Activated CD4-positive, alpha-beta T cell treated with anti-CD3 and anti-CD28 coated beads for 4 hours (primary cell): ENCODE measurements at places on chromosomes 16 and 17.

GRCh38 chr16:48487287-48487686 lies 102.1 kb upstream of the SIAH1 start:
- DNase-seq, result no peak

- DNase-seq, result no peak
These were observed 56.9 kb upstream of the HAS3 start for GRCh38 chr16:69048328-69049120.

- DNase-seq, result no peak
These were observed 32.2 kb downstream of the TEX2 start for GRCh38 chr17:64230791-64231408.

GRCh38 chr17:10121971-10122707 lies 76.3 kb downstream of the GAS7 start:
- no peak for DNase-seq

GRCh38 chr16:67399218-67399733 lies 6.0 kb upstream of the TPPP3 start:
- peak; percentile 31 for DNase-seq

- no peak for DNase-seq
These were observed 12.4 kb downstream of the STX1B start for GRCh38 chr16:30997725-30998711.

GRCh38 chr17:14282726-14283125 lies 18.2 kb upstream of the HS3ST3B1 start:
- no peak for DNase-seq

- DNase-seq, result no peak
These were observed at the start of gene AHSP for GRCh38 chr16:31527734-31528274. TSS of gene AHSP (plus strand) at chr16:31527900. CDS start at chr16:31528140, 240 bp downstream.

GRCh38 chr17:14061666-14062560 lies 7.4 kb upstream of the COX10 start:
- DNase-seq, result no peak

DNA sequence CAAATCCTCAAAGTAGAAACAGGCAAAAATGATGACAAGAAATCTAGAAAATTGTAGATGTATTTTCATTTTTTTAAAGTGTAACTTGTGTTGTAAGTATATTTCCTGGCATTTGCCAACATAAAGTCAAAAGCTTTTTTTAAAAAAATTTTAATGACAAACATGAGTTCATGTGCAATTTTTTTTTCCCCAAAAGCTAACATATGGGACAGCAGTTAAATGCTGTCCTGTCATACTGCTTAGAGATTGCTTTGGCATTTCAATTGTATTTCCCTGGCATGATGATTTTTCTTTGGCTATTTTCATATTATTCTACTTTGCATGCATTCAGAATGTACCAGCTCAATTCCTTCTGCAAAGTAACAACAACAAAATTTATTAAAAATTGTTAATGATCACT lies 24.5 kb upstream of the CPPED1 start:
- DNase-seq, result no peak

- no peak for DNase-seq
These were observed 59.3 kb downstream of the JPH3 start for GRCh38 chr16:87661561-87661960.

DNA sequence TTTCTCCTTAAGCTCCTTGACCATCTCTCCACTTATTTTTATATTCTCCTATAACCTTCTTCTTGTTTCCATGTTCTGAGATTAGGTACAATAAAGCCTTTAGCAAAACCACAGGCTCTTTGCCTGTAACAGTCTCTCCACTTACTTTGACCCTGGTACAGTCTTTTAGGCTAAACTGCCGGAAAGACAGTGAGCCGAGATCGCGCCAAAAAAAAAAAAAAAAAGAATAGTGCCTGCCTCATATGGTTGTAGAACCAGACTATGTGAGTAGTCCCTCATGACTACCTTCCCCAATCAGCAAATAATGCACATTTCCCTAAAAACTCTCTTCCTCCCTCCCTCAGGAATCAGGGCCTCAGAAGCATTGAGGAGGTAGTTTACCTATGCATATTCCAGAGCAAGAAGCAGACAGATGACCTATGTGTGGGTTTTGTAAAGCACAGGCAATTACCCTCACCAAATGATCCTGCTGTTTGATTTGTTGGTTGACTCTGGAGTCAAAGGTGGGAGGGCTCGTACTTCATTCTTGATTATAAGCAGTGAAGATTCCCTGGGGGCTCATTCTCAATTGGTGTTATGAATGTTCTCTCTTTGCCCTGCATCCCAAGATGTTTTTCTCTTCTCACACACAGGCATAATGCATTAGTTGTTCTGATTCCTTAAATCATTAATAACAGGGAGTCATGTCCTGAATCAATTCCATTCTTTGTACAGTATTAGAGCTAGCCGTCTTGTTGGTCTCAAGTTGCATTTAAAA lies 8.9 kb upstream of the NME1 start:
- no peak for DNase-seq

- DNase-seq, result no peak
These were observed 4.7 kb upstream of the TBX21 start for GRCh38 chr17:47728214-47728877.

GRCh38 chr16:14606102-14606501 lies 24.0 kb downstream of the PARN start:
- no peak for DNase-seq

DNA sequence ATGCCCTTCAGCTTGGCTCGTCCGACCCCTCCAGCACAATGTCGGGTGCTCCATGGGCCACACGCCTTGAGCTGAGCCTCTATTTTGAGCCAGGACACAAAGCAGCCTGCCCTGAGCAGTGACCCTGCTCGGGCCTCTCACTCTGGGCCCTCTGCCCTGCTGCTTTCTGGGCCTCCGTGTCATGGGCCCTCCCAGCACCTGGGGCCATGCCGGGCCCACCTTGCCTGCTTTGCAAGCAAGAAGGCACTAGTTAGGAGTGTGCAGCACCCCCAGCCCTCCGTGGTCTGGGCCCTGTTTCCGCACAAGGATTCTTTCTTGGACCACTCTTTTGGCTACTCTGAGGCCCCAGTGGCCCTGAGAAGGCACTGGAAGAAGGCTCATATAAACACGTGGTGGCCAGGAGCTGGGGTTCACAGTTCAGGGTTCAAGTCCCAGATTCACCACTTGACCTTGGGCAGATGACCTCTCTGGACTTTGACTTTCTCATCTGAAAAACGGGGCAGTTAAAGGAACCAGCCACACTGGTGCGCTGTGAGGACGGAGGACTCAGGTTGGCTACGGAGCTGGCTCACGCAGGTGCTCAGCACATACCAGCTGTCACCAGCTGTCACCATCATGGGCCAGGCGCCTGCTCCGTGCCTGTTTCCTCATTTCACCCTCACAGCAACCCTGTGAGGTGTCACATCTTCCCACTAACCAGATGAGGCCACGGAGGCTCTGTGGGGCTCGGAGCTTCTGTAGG lies 166.0 kb upstream of the GSE1 start:
- DNase-seq, result no peak

GRCh38 chr17:17725011-17725751 lies 43.9 kb downstream of the RAI1 start:
- no peak for DNase-seq

GRCh38 chr16:54136276-54136625 lies 150.3 kb downstream of the IRX3 start:
- DNase-seq, result no peak

GRCh38 chr16:59899940-59900339 lies 1165.8 kb upstream of the GOT2 start:
- DNase-seq, result no peak

DNA sequence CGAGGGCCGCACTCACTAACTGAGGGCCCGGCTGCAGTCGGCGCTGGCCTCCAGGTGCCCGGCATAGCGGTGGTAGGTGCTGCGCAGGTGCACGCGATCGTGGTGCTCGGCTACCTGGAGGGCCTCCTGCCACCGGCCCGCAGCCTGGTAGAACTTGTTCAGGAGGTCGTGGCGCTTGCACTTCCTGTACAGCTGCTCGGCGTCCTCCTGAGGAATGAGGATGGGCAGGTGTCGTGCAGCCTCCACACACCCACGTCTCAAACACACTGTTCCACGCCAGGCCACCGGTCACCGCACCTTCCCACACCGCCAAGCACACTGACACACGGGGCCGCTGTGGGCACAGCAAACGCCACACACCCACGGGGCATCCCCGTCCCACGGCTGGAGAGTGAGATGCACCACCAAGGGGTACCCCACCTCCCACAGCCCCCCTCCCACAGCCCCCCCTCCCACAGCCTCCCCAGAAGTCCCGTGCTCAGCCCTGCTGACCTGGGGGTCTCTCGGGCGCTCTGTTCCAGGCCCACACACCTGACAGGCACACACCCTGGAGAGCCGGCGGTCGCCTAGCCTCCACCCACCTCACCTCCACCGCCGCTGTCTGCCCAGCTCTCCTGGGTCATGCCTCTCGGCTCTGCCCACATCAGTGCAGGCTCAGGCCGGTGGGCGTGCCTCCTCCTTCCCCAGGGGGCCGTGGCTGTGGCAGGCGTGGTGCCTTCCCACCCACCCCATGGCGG lies 7.4 kb upstream of the TMEM204 start:
- no peak for DNase-seq

GRCh38 chr16:58011652-58012051 lies 10.4 kb downstream of the USB1 start:
- DNase-seq, result no peak

- no peak for DNase-seq
These were observed 13.5 kb downstream of the SPPL2C start for GRCh38 chr17:45857977-45858708.

GRCh38 chr16:66274335-66275110 lies 92.0 kb upstream of the CDH5 start:
- DNase-seq, result no peak

- no peak for DNase-seq
These were observed 17.4 kb upstream of the INPP5K start for GRCh38 chr17:1533661-1534325.

DNA sequence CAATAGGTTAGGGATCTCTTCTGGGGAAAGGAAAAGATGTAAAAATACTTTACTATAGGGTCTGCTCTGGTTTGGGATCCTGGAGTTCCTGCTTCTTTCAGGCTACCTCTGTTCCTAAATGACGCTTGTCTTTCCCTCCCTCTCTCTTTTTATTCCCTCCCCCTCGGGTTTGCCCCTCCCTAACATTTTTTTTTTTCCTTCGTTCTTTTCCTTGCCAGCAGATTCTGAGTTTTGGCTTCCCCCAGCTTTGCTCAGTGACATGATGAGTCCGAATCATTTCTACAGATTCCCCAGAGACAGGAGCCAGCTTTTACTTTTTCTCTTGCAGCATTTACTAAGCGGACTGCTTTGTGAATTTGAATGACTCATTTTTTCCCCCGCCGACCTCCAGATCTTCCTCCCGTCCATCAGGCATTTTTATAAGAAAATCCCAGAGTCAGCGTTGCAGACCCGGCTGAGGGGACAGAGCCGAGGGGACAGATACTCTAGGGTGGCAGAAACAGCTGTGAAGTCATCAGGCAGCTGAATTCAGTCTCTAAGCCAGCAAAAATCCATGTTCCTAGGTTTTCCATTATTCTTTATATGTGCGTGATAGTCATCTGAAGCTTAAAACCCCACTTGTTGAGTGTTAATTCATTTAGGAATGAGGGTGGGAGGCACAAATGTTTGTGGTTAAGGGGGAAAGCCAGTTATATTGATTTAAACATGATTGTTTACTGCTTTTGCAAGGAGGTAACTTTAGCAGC lies at the start of gene TMEM100:
Gene TMEM100 (minus strand): TSS at position 123 of the 746 bp plus-strand sequence. CDS start 1,794 bp downstream, outside the sequence.
- DNase-seq, result no peak

- DNase-seq, result no peak
These were observed 32.1 kb downstream of the WSB1 start for GRCh38 chr17:27326051-27326450.

GRCh38 chr17:80940171-80941123 lies 51.2 kb upstream of the CHMP6 start:
- no peak for DNase-seq

DNA sequence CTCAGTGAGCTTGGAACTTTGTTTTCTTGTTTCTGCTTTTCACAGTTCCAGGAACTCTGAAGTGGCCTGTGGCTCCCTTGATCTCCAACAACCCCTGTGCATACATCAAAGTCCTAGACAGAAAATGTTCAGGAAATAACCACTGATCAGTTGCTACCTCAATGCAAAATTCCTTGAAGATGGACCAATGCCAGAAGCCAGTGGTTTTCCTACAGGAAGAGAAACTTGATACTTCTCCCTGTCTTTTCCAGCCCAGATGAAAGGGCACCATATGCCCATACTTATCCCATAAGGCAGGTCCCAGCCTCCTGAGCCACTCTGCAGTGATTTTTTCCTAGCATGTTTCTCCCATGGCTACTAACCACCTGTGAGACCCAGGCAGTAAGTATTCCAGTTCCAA lies 12.3 kb upstream of the CDRT4 start:
- DNase-seq, result no peak

DNA sequence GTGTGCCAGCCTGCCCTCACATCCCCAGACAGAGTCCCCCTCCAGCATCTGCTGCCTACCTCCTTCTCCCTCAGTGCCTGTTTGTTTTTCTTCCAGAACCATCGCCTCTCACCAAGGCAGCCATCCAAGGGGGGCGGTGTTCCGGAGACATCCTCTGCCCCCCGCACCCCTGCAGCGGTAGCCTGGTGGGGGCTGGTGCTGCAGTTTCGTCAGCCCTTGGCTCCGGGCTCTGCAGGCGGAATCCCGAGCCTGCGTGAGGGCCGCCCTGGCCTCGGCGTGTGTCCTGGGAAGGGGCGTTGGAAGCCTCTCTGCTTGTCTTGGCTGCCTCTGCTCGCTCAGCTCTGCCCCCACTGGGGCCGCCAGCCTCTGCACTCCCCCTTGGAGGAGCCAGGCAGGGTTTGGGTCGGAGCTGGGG lies 126.0 kb upstream of the CIBAR2 start:
- DNase-seq, result no peak

DNA sequence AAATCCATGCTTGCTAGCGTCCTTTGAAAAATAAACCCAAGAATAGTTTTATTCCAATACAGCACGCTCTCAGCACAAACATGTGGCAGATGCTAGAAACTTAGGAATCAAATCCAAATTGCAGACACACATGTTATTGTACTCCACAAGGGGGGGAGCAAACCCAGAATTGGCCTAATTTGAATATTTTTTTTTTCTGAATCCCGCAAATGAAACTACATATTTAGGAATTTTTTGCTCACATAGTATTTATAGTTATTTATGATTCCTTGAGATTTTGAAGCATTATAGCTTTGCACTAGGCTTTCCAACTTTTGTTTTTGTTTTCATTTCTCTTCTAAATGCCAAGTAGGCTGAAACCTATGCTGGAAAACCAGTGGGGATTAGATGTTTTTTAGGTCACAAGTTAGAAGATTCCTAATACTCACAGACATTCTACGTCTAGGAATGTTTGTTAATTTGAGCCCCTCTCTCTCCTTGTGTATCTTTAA lies 59.3 kb upstream of the CDH11 start:
- no peak for DNase-seq
